ENCODE measurements at places on chromosomes 13 and 19.

DNA sequence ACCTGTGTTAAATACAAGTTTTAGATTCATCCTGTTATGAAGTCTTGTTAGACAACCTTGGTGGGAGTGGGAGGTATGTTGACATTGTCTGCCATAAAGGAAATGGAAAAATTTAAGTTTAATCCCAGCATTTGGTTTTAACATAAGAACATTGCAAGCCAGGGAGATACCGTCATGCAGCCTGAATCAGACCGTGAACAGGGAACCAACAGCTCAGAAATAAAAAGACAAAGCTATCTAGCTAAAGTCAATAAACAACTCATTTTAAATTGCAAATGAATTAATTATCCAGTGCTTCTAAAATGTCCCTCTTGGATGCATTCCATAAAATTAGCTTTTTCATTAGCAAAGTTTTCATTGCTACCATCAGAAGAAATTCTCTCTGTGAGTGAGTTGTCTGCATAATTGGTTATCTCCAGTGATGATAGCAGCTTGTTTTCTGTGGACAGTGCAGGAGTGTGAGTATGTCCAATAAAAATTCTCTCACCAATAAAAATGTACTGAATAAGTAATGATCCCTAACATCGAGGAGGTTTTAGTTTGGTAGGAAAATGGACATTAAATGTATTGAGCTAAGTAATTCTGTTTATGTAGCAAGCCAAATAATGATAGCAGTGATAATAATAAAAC, 170.6 kb upstream of the TMTC4 start:
- no peak for DNase-seq

DNA sequence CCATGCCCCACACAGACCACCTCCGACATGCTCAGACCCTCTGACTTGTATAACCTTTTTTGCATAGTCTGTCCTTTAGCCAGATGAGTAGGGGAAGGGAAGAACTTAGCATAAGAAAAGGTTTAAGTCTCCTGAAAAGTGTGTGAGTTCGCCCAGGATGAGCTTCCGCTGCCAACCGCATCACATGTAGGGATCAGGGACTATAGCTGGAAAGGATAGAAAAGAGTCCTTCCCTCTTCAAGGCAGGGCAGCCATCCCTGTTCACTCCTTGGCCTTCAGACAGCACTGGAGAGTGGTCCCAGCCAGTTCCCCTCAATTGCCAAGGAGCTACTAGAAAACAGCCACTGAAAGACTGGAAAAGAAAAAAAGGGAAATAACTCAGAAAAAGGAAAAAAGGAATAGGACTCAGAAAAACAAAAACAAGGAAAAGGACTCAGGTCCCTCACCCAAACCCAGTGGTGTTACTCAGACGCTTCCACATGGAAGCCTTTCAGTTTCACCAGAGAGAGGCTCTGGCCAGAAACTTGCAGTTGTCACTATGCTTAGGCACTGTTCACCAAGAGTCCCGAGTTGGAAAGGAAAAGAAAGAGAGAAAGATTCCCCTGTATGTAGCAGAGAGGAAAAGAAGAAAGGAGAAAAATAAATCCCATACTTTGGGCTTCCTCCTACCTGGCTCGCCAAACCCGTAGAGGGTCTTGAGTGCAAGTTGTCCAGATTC, 5.6 kb upstream of the TM9SF2 start:
- DNase-seq = no peak

- DNase-seq = peak; percentile 79
Measured at GRCh38 chr19:1220976-1221903, 15.7 kb downstream of the STK11 start.

DNA sequence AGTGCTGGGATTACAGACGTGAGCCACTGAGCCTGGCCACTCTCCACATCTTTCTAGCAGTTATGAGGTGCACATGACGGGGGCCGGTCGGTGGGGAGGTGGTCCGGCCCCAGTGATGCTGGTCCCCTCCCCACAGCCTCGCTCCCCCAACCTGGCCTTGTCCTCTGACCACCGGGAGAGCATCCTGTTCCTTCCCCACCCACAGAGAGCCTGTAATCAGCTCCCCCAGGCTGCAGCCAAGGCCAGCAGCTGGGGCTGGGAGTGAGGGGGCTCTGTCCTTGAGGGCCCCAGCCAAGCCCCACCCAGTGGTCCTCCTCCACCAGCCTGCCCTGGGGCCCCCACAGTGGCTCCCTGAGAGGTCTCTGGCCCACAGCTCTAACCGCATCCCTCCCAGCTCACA, 3.0 kb upstream of the INSL3 start:
- DNase-seq = no peak

GRCh38 chr13:60139272-60139671, 24.5 kb downstream of the DIAPH3 start:
- DNase-seq = no peak

DNA sequence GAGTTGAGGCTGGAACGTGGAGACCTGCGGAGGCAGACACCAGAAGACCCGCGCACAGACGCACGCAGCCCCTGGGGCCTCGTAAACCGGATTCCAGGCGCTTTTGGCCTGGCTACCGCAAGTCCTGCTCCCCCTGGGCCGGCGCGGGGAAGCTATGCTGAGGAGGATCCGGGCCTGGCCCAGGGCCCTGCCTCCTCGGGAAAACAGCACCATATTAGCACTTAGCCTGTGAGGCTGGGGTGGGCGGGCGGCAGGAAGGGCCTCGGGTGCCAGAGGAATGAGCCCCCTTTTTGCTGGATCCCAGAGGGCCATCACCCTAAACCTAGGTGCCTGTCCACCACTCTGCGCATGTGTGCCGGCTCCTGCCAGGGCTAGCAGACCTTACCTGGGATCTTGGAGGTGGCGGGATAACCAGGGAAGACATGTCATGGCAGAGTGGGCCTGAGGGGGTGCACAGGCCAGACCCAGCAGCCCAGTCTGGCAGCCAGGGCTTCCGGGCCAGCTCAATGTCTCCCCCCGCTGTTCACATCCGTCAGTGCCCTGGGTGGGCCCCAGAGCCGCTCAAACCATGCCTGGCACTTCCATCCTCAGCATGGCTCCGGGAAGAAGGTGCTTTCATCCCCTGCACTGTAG, 7.3 kb downstream of the ELOF1 start:
- no peak for DNase-seq

DNA sequence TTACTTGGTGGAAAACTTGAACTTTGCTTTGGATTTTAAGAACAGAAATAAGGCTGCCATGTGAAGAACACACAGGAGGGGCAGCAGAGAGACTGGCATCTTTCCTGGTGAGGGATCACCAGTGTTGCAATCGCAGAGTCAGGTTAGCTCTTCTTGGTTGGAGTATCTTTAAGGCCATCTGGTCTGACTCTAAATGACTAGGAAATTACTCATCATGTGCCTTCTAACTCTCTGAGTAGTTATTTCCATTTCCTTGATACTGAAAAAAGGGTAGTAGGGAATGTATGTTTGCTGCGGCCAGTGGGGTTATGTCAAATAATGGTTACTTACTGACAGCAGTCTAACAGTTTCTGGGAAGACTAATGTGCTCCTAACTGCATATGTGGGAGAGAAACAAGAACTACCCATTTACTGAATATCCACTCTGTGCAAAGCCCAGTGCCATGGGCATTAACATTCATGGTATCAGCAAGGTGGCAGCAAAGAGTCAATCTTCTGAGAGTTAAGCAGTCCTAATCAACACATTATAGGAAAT, 122.1 kb downstream of the COG6 start:
- DNase-seq = no peak

- DNase-seq = no peak
Measured at GRCh38 chr13:43544631-43545030, 242.1 kb downstream of the ENOX1 start.

DNA sequence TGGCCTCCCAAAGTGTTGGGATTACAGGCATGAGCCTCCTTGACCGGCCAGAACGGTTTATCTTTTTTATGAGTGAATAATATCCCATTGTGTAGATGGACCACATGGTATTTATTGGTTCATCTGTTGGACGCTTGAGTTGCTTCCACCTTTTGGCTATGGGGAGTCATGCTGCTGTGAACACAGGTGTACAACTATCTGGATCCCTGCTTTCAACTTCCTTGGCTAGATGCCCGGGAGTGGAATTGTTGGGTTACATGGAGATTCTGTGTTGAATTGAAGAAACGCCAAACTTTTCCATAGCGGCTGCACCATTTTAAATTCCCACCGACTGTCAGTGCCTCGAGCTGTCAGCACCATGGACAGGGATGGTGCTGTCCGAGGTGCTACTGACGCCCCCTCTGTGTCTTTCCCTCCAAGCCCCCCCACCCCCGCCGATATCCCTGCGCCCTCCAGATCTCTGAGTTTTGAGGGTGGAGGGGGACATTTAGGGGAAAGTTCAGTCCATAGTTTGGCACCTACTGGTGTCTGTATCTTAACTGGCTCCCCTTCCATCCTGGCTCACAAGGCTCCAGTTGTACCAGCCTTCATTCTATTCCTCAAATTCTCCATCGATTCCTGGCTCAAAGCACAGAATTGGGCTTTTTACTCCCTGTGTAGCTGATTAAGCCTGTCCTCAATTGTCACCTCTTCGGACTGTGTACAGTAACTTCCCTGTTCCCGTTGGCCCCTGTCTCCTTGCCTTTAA, 27.3 kb downstream of the PNPLA6 start:
- no peak for DNase-seq

GRCh38 chr19:2329501-2329916, 1.0 kb downstream of the SPPL2B start:
- DNase-seq = no peak

- DNase-seq = no peak
Measured at GRCh38 chr13:20028953-20029352, 70.4 kb downstream of the ZMYM2 start.

GRCh38 chr13:36981156-36981743, 17.9 kb downstream of the ALG5 start:
- no peak for DNase-seq

DNA sequence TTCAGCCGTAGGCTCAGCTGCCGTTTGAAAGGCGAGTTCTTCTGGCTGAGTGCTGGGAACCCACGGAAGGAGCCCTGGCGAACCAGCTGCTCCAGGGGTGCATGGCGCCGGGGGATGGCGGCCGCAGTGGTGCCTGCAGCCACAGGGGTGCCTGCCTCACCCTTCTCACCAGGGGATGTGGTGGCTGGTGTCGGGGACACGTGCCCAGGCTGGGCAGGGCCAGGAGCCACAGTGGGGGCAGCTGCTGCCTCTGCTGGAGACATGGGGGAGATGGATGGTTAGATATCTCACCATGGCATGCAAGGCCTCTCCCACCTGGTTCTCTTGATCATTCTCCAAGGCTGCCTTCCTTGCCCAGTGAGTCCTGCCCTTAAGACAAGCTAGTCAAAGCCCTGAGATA, 17.1 kb downstream of the NUMBL start:
- DNase-seq = no peak

GRCh38 chr13:75514080-75514995, 23.3 kb downstream of the COMMD6 start:
- no peak for DNase-seq

- no peak for DNase-seq
Measured at GRCh38 chr13:43284162-43284561, 260.8 kb downstream of the DNAJC15 start.

DNA sequence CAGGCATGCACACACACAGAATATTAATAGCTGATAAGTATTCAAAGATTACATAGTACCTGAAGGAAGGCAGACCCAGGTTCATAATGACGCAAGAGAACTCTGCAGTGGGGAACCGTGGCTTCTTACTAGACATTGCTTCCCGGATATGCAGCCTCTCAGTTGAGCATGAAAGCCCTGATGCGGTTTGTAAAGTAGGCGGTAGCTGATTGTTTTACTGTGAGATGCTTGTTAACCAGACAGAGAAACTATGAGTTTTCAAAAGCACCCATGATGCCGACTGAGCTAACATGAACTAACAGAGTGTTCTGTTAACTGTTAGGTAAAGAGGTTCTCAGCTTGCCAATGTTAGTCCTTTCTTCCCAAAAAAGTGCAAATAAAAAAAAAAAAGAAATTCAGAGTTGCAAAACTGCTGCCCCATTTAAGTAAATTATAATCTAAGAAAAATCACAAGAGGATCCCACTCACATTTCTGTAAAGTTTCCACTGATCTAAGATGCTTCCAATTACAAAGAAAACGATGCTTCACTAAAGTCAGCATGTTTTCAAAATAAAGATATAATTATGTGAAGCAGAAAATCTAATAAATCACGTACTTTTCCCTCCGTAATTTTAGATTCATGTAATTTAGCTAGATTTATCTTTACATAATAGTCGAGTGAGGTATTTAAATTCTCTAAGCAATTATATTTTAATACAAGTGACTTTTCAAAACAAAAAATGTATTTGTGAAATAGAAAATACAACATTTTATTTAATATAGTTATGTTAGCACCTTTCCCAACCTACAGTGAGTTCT, 2.2 kb downstream of the FLT1 start:
- DNase-seq = no peak

GRCh38 chr13:57044910-57045309, 95.8 kb upstream of the PRR20A start:
- no peak for DNase-seq

- DNase-seq = no peak
Measured at GRCh38 chr19:2827840-2828489, 8.3 kb downstream of the ZNF554 start.

DNA sequence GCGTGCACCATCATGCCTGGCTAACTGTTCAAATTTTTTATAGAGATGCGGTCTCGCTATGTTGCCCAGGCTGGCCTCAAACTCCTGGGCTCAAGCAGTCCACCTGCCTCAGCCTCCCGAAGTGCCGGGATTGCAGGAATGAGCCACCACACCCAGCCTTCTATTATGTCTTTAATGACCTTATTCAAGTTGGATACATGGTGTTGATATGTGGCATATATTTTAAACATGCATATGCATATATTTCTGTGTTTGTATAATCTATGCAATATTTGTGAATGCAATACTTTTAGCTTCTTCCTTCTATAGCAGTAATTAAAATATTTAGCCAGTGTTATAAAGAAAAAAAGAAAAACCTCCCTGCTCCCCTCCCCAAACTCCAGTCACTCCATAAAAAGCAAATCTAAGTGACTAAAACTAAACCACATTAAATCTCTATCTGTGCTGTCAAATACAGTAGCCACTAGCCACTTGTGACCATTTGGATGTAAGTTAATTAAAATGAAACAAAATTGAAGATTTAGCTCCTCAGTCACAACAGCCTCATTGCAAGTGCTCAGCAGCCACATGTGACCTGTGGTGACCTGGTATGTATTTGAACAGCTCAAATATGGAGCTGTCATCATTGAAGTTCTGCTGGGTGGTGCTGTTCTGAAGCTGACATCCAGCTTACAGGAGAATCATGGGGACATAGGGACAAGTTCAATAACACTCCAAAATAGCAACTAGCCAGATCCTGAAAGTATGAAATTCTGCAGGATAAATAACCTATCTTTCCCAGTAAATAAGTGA, 27.4 kb downstream of the FCGBP start:
- no peak for DNase-seq

- DNase-seq = peak; percentile 81
Measured at GRCh38 chr19:35013041-35013819, 13.1 kb downstream of the GRAMD1A start.

GRCh38 chr13:85241060-85241459, 558.2 kb downstream of the SLITRK6 start:
- no peak for DNase-seq

DNA sequence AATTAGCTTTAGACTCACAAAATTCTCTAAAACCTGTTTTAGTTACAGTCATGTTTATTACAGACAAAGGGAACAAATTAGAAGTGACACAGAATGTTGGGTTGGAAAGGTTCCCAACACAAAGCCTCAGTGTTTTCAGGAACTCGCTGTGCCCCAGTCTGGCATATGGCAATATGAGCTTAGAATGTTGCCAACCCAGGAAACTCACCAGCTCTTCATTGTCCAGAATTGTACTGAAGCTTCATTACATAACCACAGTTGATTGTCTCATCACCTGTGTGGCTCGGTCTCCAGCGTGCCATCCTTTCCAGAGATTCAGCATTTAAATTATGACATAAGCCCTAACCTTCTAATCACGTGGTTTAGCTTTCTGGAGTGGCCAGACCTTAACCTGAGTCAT, 19.1 kb downstream of the ZNF264 start:
- no peak for DNase-seq
